ENCODE measurements at places on chromosomes 16 and 17. TPM values are rescaled to one million over a fixed set of nuclear protein-coding genes. Genes with fewer than 3 reads are reported as not detected.

- DNase-seq = no peak
- H3K36me3 ChIP-seq = peaks cover 59% of the 10 kb centered on the region
- no peaks in the 10 kb centered on the region for H3K4me1 ChIP-seq
- no peak overlapping the region for H3K27ac ChIP-seq
- no peaks in the 10 kb centered on the region for H3K27me3 ChIP-seq
Observed at GRCh38 chr17:48121923-48122664, 14.5 kb downstream of the SNX11 start.

- H3K27ac ChIP-seq = no peak overlapping the region
- H3K27me3 ChIP-seq = no peaks in the 10 kb centered on the region
- H3K4me3 ChIP-seq = no peak overlapping the region
- H3K4me1 ChIP-seq = peaks cover 8% of the 10 kb centered on the region
- H3K36me3 ChIP-seq = no peaks in the 10 kb centered on the region
Observed at GRCh38 chr16:29720703-29721102, 25.1 kb downstream of the C16orf54 start.

GRCh38 chr17:50645748-50646682 is 11.3 kb downstream of the ABCC3 start:
- no peak overlapping the region for H3K4me3 ChIP-seq
- H3K27me3 ChIP-seq = peaks cover 25% of the 10 kb centered on the region
- H3K36me3 ChIP-seq = no peaks in the 10 kb centered on the region
- H3K4me1 ChIP-seq = no peaks in the 10 kb centered on the region
- H3K27ac ChIP-seq = no peak overlapping the region
- no peak for DNase-seq

- H3K27me3 ChIP-seq = no peaks in the 10 kb centered on the region
- H3K36me3 ChIP-seq = peaks cover 36% of the 10 kb centered on the region
- H3K27ac ChIP-seq = no peak overlapping the region
- no peak for DNase-seq
Observed at GRCh38 chr16:30758988-30759491, 2.8 kb downstream of the CFAP119 start.

- peaks cover 15% of the 10 kb centered on the region for H3K27me3 ChIP-seq
- no peak for DNase-seq
- H3K4me3 ChIP-seq = no peak overlapping the region
- H3K4me1 ChIP-seq = no peaks in the 10 kb centered on the region
Observed at GRCh38 chr16:58472827-58473226, 27.1 kb upstream of the NDRG4 start.

- DNase-seq = no peak
- H3K27ac ChIP-seq = no peak overlapping the region
- H3K4me3 ChIP-seq = no peak overlapping the region
- no peaks in the 10 kb centered on the region for H3K4me1 ChIP-seq
- peaks cover 52% of the 10 kb centered on the region for H3K36me3 ChIP-seq
Observed at GRCh38 chr16:8852534-8852933, 16.3 kb downstream of the CARHSP1 start.

DNA sequence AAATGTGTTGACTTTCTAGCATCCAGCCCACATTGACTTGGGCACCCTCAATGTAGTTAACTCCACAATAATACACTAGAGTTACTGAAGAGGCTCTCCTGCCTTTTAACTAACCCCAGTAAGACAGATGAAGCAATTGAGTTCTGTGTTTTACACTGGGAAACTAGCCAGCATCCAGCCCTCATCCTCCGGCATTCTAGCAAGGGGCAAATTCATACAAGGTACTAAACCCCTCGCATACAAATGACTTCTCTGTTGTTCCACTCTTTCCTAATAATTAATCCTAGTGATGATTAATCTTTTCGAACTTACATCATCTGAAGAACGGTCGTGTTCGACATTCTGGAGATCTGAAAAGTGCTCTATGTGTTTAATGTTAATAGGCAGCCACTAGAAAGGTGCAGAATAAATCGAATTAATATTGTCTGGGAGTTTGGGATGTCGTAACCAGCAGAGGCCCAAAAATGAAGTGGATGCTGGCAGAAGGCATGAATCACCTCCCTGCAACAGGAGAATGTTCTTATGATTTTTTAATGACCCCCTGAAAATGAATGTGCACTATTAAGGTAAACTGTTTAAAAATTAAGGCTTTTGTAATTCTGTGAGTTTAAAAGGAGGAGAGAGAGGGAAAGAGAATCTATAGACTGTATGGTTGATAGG is 249.4 kb downstream of the SNX29 start:
- H3K36me3 ChIP-seq = no peaks in the 10 kb centered on the region
- H3K27ac ChIP-seq = no peak overlapping the region
- no peak overlapping the region for H3K4me3 ChIP-seq

DNA sequence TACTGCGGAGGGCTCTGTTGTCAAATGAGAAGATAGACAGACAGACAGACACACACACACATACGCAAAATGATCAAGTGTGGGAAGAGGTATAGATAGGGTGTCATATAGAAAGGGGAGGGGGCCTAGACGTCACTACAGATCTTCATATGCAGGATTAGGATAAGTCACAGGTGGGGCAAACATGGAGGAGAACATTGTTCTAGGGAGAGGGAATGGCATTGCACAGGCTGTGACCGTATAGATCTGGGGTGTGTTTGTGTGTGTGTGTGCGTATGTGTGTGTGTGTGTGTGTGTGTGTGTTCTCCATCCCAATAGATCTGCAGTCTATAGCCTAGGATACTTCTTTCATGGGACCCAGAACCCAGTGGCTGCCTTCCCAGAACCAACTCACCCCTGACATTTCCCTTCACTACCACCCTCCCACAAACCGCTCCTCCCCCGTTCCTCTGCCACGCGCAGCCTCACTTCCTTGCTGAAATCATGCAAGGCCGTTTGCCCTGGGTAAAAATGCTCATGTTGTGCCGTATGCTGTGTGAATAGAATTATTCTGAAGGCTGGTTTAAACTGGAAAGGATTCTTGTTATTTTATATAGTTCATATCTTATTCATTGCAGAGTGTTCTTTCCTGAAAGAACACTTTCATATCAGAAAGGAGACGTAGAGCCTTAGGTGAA is 50.5 kb upstream of the CCL1 start:
- H3K27me3 ChIP-seq = no peaks in the 10 kb centered on the region
- no peaks in the 10 kb centered on the region for H3K4me1 ChIP-seq
- no peaks in the 10 kb centered on the region for H3K36me3 ChIP-seq
- no peak overlapping the region for H3K27ac ChIP-seq
- DNase-seq = no peak
- H3K4me3 ChIP-seq = no peak overlapping the region

DNA sequence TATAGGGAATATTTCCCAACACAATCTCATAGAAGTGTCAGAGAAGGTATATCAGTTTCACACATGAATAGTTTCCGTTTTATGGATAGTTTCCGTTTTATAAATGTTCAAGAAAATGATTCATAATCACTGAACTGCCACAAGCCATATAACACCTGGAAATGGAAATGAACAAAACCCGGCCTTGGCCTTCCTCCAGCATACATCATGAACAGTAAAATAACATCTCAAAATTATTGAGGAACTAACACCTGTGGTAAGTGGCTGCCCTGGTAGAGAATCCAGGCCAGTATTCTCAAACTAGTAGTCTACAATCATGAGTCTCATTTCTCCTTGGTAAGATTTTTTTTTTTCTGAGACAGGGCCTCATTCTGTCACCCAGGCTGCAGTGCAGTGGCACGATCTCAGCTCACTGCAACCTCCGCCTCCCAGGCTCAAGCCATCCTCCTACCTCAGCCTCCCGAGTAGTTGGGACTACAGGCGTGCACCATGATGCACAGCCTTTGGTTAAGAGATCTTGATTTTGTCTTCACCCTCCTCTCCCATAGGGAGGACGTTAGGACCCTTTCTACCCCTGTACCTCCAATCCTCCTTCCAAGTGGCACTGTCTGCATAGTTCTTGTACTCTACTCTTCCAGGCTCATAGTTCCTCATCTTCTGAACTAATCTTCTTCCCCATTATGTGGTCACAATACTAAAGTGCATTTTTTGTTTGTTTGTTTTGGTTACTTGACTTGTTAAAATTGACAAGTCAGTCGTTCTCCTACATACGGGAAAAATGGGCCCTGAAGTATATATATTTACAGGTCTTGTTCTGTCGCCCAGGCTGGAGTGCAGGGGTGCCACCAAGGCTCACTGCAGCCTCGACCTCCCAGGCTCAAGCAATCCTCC is 15.0 kb upstream of the RGS9 start:
- no peak for DNase-seq
- no peaks in the 10 kb centered on the region for H3K27me3 ChIP-seq
- H3K4me3 ChIP-seq = peak overlapping the region; percentile 80

- no peak overlapping the region for H3K27ac ChIP-seq
- no peaks in the 10 kb centered on the region for H3K36me3 ChIP-seq
- H3K4me3 ChIP-seq = no peak overlapping the region
- DNase-seq = no peak
- no peaks in the 10 kb centered on the region for H3K27me3 ChIP-seq
- no peaks in the 10 kb centered on the region for H3K4me1 ChIP-seq
Observed at GRCh38 chr16:13426269-13426668, 493.7 kb upstream of the ERCC4 start.

DNA sequence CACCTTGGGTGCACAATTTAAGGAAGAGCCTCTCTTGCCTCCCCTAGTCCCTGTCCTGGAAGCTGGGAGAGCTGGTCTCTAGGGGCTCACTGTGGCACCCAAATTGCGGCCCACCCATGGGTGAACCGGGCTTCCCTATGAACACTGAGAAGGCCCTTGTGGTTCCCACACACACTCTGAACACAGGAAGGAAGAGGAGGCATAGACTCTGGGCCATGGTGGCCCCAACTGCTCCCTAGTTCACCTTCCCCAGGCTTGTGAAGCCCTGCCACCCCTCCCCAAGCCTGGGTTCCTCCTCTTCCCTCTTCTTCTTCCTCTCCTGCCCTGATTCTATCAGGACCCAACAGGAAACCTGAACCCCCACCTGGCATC is 10.5 kb downstream of the SREBF1 start:
- H3K27me3 ChIP-seq = no peaks in the 10 kb centered on the region
- peak overlapping the region; percentile 52 for H3K27ac ChIP-seq
- peaks cover 2% of the 10 kb centered on the region for H3K36me3 ChIP-seq
- H3K4me3 ChIP-seq = no peak overlapping the region

DNA sequence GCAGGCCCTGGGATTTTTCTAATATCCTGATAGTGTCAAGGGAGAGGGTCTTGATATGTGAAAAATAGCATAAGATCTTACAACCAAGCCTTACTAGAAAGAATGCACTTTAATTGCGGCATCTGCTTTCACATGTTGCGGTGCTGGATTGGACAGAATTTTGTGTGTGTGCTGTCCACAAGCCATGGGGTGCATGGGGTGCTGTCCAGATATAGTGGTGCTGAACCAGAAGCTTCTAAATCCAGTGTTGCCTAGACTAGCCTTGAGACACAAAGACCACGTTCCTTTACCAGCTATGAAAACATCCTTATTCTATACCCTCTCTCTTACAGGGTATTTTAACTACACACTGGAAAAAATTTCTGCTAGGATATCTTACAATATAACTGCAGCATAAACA is 244.0 kb downstream of the TMEM114 start:
- no peak for DNase-seq
- H3K36me3 ChIP-seq = no peaks in the 10 kb centered on the region
- no peaks in the 10 kb centered on the region for H3K4me1 ChIP-seq
- no peak overlapping the region for H3K4me3 ChIP-seq
- H3K27ac ChIP-seq = no peak overlapping the region

DNA sequence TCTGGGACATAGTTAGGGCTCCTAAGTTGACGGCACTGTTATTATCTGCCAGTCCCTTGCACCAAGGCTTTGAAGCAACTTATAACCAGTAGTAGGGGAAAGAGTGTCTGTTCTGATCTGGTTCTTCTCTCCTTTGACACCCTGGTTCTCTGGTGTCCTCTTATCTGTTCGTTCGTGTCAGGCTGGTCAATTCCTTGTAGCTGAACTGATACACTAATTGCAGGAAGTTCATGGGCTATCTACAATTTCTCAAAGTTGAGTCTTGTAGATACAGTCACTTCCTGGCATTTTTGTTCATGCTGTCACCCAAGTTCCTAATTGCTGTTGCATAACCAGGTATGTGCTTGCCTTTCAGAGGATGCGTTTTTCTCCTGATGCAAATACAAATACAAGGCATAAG is 17.3 kb upstream of the MYO1D start:
- no peaks in the 10 kb centered on the region for H3K36me3 ChIP-seq
- H3K27me3 ChIP-seq = no peaks in the 10 kb centered on the region

DNA sequence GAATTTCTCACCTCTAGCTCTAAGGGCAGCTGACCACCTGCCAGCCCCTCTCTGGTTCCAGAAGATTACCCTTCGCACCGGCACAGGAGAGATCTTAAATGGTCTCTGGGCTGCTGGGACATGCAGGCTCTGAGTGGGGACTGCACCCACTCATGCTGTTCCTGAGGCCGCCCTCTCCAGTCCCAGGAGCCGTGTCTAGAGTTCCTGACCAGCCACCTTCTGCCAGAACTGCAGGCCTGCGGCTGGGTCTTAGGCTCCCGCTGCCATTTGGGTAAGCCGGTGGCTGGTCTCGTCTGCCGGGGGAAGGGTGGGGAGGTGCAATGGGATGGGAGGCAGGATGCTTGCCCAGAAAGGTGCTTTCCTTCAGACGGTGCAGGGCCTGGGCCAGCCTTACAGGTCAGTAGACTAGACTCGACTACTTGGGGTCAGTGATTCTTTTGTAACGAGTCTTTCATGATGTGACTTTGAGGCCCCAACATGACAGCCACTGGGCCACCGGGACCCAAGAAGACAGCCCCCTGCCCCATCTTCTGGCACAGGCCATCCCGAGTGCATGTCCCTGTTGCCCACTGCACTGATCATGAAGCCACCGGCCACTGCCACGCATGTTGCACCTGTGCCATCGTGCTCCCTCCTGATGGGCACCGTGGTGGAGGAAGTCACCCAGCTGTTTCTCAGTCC is 26.4 kb downstream of the B9D1 start:
- peaks cover 43% of the 10 kb centered on the region for H3K27me3 ChIP-seq
- H3K4me3 ChIP-seq = no peak overlapping the region
- no peak for DNase-seq
- H3K27ac ChIP-seq = no peak overlapping the region
- H3K36me3 ChIP-seq = no peaks in the 10 kb centered on the region
- H3K4me1 ChIP-seq = no peaks in the 10 kb centered on the region

- H3K36me3 ChIP-seq = no peaks in the 10 kb centered on the region
- no peaks in the 10 kb centered on the region for H3K27me3 ChIP-seq
- no peak overlapping the region for H3K4me3 ChIP-seq
- H3K4me1 ChIP-seq = peaks cover 2% of the 10 kb centered on the region
- no peak overlapping the region for H3K27ac ChIP-seq
- no peak for DNase-seq
Observed at GRCh38 chr17:69064476-69064875, 3.7 kb upstream of the ABCA9 start.

- H3K4me3 ChIP-seq = peak overlapping the region; percentile 96
- no peak for DNase-seq
Observed at GRCh38 chr17:75152922-75153779, 1.2 kb downstream of the JPT1 start.

- peaks cover 22% of the 10 kb centered on the region for H3K4me1 ChIP-seq
- no peaks in the 10 kb centered on the region for H3K27me3 ChIP-seq
- no peak overlapping the region for H3K4me3 ChIP-seq
- DNase-seq = no peak
- H3K27ac ChIP-seq = peak overlapping the region; percentile 36
- H3K36me3 ChIP-seq = no peaks in the 10 kb centered on the region
Observed at GRCh38 chr16:67780847-67781564, 25.4 kb downstream of the RANBP10 start.

- H3K27ac ChIP-seq = no peak overlapping the region
- DNase-seq = no peak
- no peaks in the 10 kb centered on the region for H3K4me1 ChIP-seq
- H3K4me3 ChIP-seq = no peak overlapping the region
- peaks cover 43% of the 10 kb centered on the region for H3K36me3 ChIP-seq
Observed at GRCh38 chr16:67071476-67072048, 38.2 kb upstream of the PHAF1 start.

The GNGT2 gene
- 4.9 TPM for total RNA-seq

The GP2 gene
- 12.0 TPM for total RNA-seq

The SGSH gene
- total RNA-seq = 197 TPM

The SERPINF2 gene
- 1.4 TPM for total RNA-seq

The MRPL27 gene
- 29.0 TPM for total RNA-seq

The CHAD gene
- total RNA-seq = not detected

The PIGL gene
- 53.9 TPM for total RNA-seq

The WNT9B gene
- not detected for total RNA-seq

The IRX6 gene
- not detected for total RNA-seq

All from T-cell (primary cell).